Pancreas (tissue), 10 donors: ENCODE measurements at places on chromosomes 6 and 20. TPM values are rescaled to one million over a fixed set of nuclear protein-coding genes. Genes with fewer than 3 reads are reported as not detected.

DNA sequence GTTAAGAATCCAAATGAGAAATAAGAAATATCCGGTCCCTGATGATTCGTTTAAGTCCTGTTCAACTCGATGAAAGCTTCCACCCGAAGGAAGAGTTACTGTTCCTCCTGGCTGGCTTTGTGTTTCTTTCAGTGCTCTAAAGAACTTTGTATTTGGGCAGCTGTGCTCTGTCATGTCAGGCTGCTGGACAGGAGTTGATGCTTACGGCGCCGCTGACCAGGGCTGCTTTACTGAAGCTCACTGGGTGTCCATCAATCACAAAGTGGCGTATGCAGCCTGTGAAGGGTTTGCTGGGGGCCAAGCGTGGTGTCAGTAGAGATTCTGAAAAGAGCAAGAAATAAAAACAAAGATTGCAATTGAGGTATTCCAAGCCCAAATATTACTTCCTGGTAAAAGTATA is 21.9 kb downstream of the FAM229B start:
- H3K4me1 ChIP-seq = no peaks in the 10 kb centered on the region
- no peak for DNase-seq
- H3K27ac ChIP-seq = no peak overlapping the region
- H3K4me3 ChIP-seq = no peak overlapping the region

- DNase-seq = no peak
- no peaks in the 10 kb centered on the region for H3K36me3 ChIP-seq
- H3K27me3 ChIP-seq = no peaks in the 10 kb centered on the region
- H3K4me1 ChIP-seq = no peaks in the 10 kb centered on the region
These were observed 29.5 kb upstream of the ADGRF1 start for GRCh38 chr6:47071681-47072080.

DNA sequence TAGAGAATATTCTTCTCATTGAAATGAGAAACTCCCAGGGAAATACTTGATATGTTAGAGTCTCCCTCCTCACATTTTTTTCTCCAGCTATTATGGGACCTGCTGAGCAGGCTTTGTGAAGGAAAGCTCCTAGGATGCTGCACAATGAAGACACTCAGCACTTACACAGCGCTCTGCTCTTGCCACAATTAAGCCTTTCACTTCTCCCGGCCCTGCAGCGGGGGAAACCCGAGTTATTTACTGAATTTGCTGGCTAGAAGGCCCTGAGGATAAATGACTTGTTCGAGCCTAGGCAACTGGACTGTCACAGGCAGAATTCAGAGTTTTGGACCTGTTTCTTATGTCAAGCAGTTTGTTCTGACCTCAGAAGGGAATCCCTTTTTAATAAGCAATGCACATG is 102.0 kb downstream of the MAP3K7 start:
- no peak overlapping the region for H3K27ac ChIP-seq
- no peaks in the 10 kb centered on the region for H3K27me3 ChIP-seq
- DNase-seq = no peak
- no peak overlapping the region for H3K4me3 ChIP-seq

- no peak for DNase-seq
- no peak overlapping the region for H3K27ac ChIP-seq
- H3K36me3 ChIP-seq = no peaks in the 10 kb centered on the region
- no peaks in the 10 kb centered on the region for H3K27me3 ChIP-seq
- peaks cover 14% of the 10 kb centered on the region for H3K4me1 ChIP-seq
These were observed 204.2 kb downstream of the TBC1D7 start for GRCh38 chr6:13124131-13124530.

- no peak overlapping the region for H3K4me3 ChIP-seq
- H3K27ac ChIP-seq = peak overlapping the region; percentile 24
- no peaks in the 10 kb centered on the region for H3K36me3 ChIP-seq
- H3K4me1 ChIP-seq = no peaks in the 10 kb centered on the region
These were observed 270.6 kb downstream of the PRL start for GRCh38 chr6:22026164-22026678.

DNA sequence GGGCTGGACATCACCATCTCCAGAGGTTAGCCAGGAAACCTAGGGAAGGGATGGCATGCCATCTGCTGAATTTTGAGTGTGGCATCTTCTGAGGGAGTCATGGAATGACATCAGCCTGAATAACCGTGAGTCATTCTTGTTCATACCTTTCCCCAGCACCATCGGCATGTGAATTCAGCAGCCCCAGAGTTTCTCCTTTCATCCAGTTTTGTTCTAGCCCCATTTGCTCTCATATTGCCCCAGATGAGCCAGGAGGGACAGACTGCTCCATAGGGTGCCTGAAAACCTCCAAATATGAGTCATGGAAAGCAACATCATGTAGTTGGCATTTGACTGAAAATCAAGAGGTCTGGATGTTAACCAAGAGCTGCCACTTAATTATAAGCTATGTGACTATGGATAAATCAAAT is 219.2 kb upstream of the SGK1 start:
- no peak for DNase-seq
- no peaks in the 10 kb centered on the region for H3K36me3 ChIP-seq
- no peak overlapping the region for H3K4me3 ChIP-seq
- H3K4me1 ChIP-seq = peaks cover 16% of the 10 kb centered on the region
- H3K27me3 ChIP-seq = no peaks in the 10 kb centered on the region
- H3K27ac ChIP-seq = no peak overlapping the region

DNA sequence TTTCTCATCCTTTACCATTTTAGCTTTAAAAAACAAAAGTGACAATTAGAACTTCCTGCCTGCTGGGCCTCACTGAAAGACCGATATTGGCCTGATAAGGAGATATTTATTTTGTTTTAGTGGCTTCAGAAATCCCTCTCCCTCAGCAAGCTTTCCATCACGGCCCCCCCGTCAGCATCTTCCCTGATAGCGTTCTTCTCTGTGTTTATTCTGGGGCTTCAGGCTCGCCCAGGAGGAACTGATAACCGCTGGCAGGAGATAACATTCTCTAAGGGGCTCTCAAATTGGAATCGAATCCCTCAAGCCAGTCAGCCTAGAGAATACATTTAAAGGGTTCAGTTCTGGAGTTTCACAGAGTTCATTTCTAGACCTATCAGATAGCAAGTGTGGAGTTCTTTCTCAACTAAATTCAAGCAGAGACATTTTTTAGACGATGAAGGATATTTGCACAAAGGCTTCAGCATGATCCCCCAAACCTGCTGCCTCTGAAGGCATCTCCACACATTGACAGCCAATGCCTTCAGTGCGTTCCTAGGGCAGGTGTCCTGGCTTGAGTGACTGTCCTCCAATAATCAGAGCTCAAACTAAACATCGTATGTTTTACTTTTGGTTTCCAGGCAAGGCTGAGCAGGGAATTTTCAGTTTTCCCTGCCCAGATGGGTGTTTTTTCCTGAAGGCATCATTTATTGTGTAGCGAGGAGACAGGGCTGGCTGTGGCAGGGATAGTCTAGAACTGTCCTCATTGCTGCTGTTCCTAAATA is 17.0 kb downstream of the PRDM1 start:
- H3K4me1 ChIP-seq = no peaks in the 10 kb centered on the region
- no peaks in the 10 kb centered on the region for H3K27me3 ChIP-seq
- no peak for DNase-seq

GRCh38 chr6:4670824-4671409 is 105.3 kb upstream of the CDYL start:
- no peaks in the 10 kb centered on the region for H3K4me1 ChIP-seq
- H3K4me3 ChIP-seq = no peak overlapping the region
- H3K27me3 ChIP-seq = no peaks in the 10 kb centered on the region
- DNase-seq = no peak

GRCh38 chr6:106112433-106112832 is 26.3 kb downstream of the PRDM1 start:
- H3K4me3 ChIP-seq = no peak overlapping the region
- no peaks in the 10 kb centered on the region for H3K27me3 ChIP-seq
- H3K27ac ChIP-seq = no peak overlapping the region
- no peak for DNase-seq
- H3K4me1 ChIP-seq = no peaks in the 10 kb centered on the region

DNA sequence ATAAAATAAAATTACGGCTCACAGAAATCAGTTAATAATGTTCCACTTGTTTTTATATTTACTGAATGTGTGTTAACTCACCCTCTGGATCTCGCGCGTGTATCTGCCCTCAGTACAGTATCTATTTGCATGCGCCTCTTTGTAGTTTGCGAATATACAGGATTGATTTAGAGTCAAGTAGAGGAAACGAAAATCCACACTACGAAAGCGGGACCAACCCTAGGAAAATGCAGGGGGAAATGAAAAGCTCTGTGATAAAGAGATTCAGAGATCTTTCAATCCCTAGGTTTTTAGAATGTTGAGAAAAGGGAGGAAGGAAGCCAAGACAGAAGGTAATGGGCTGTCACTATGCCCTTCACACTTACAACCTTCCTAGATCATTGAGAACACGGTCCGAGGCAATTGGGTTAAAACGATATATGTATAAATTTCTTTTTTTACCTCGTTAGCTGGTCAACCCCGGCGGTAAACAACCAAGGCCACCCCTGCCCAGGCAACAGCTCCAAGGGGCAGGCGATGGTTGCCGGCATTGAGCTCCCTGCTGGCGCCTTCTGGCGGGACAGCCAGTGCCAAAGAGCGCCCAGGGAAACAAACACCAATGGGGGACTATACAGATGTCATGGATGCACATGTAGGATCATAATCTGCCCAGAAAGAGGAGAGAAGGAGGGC is 792 bp upstream of the FUT9 start:
- no peak for DNase-seq
- H3K4me3 ChIP-seq = peak overlapping the region; percentile 60
- no peaks in the 10 kb centered on the region for H3K27me3 ChIP-seq
- no peaks in the 10 kb centered on the region for H3K4me1 ChIP-seq

GRCh38 chr6:152356662-152357061 is 280.5 kb downstream of the SYNE1 start:
- no peaks in the 10 kb centered on the region for H3K27me3 ChIP-seq
- H3K36me3 ChIP-seq = no peaks in the 10 kb centered on the region
- no peak overlapping the region for H3K4me3 ChIP-seq
- DNase-seq = no peak
- H3K27ac ChIP-seq = no peak overlapping the region

DNA sequence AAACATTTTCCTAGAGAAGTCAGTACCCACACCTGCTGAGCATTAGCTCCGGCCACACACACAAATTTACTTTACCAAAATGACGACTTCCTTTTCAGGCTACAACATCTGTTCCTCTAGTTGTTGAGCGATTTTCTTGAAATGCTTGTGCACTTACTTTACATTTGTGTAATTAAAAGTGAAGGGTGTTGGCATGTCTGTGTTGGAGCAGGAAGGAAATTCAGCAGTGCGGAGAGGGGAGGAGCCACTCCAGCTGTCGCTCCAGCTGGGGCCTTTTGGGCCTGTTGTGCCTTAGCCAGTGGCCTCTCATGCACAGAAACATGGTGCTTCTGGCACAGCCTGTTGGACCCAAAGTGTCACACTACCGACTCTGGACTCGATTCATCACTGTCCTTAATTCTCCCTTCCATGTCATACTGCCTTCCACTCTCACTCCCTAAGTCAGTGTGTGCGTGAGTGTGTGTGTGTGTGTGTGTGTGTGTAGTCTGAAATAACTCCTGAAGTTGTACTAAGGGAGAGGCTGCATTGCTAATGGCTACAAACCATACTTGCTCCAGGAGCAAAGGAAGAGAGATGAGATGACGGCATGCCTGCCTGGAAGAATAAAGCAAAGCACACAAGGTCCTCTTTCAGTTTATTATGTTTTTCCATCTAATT is 191.8 kb upstream of the ARG1 start:
- H3K4me3 ChIP-seq = no peak overlapping the region
- no peaks in the 10 kb centered on the region for H3K4me1 ChIP-seq
- H3K27me3 ChIP-seq = no peaks in the 10 kb centered on the region
- no peak for DNase-seq
- no peak overlapping the region for H3K27ac ChIP-seq

DNA sequence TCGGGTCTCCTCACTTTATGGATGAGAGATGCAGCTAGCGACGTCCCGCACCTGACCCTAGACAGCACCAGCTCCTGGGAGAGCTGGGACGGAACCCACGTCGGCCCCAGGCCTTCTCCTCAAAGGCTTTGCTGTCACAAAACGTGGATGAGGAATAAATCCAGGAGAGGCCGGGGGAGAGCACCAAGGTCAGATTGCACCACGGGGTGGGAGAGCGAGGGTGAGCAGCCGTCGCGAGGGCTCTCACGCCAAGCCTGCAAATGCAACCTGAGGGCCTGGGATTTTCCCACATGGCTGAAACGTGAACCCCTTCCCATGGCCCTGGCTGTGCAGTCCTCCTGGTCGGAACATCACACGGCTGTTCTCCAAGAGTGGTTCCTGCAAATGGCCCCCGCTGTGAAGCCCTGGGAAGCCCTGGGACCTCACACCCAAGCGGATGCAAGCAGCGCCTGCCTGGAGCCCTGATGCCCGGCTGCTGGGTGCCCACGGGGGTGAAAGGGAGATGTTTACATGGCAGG is 45.3 kb downstream of the DLL1 start:
- H3K4me3 ChIP-seq = no peak overlapping the region
- H3K27ac ChIP-seq = no peak overlapping the region
- H3K36me3 ChIP-seq = no peaks in the 10 kb centered on the region
- peaks cover 14% of the 10 kb centered on the region for H3K4me1 ChIP-seq

DNA sequence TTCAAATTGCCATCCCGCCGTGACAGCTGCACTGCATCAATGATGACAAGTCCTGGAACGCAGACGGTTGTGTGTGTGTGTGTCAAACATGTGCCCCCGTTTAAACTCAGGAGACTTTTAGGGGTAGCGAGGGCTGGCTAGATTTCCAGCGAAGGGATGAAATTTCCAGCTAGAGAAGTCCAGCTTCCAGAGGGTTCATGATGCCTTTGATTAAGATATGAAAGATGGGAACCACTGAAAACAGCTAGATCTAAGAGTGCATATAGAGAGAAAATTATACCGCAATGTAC is 644 bp downstream of the KIZ start:
- peaks cover 10% of the 10 kb centered on the region for H3K4me1 ChIP-seq
- peak overlapping the region; percentile 98 for H3K4me3 ChIP-seq
- DNase-seq = no peak
- H3K27me3 ChIP-seq = no peaks in the 10 kb centered on the region

- H3K36me3 ChIP-seq = no peaks in the 10 kb centered on the region
- H3K27ac ChIP-seq = no peak overlapping the region
- peaks cover 11% of the 10 kb centered on the region for H3K4me1 ChIP-seq
- DNase-seq = no peak
- H3K4me3 ChIP-seq = no peak overlapping the region
- no peaks in the 10 kb centered on the region for H3K27me3 ChIP-seq
These were observed 19.2 kb downstream of the ZSCAN12 start for GRCh38 chr6:28380381-28380780.

- H3K4me3 ChIP-seq = no peak overlapping the region
- H3K27ac ChIP-seq = no peak overlapping the region
- H3K36me3 ChIP-seq = no peaks in the 10 kb centered on the region
- H3K27me3 ChIP-seq = no peaks in the 10 kb centered on the region
- H3K4me1 ChIP-seq = no peaks in the 10 kb centered on the region
These were observed 9.6 kb upstream of the PLG start for GRCh38 chr6:160692369-160692959.

GRCh38 chr20:18504479-18505060 is 3.2 kb upstream of the SEC23B start:
- H3K4me3 ChIP-seq = no peak overlapping the region
- peak; percentile 33 for DNase-seq
- no peaks in the 10 kb centered on the region for H3K27me3 ChIP-seq
- H3K36me3 ChIP-seq = no peaks in the 10 kb centered on the region
- no peak overlapping the region for H3K27ac ChIP-seq
- H3K4me1 ChIP-seq = no peaks in the 10 kb centered on the region

GRCh38 chr6:169171951-169172350 is 81.7 kb downstream of the THBS2 start:
- no peaks in the 10 kb centered on the region for H3K27me3 ChIP-seq
- no peak overlapping the region for H3K4me3 ChIP-seq
- DNase-seq = no peak
- H3K27ac ChIP-seq = no peak overlapping the region
- H3K36me3 ChIP-seq = no peaks in the 10 kb centered on the region
- no peaks in the 10 kb centered on the region for H3K4me1 ChIP-seq

Gene SLC22A2
- total RNA-seq = not detected

Gene MCCD1
- not detected for total RNA-seq

Gene TDRD6
- 0.31 TPM for total RNA-seq

Gene PPIL6
- 1.5 TPM for total RNA-seq

Gene ATF6B
- total RNA-seq = 30.2 TPM

Gene ADGRF4
- total RNA-seq = not detected

Gene SIM1
- total RNA-seq = 5.0 TPM

Gene IL20RA
- 9.0 TPM for total RNA-seq

Gene MMP24
- total RNA-seq = 2.9 TPM
